ENCODE measurements at places on chromosomes 12 and 14. TPM values are rescaled to one million over a fixed set of nuclear protein-coding genes. Genes with fewer than 3 reads are reported as not detected.

DNA sequence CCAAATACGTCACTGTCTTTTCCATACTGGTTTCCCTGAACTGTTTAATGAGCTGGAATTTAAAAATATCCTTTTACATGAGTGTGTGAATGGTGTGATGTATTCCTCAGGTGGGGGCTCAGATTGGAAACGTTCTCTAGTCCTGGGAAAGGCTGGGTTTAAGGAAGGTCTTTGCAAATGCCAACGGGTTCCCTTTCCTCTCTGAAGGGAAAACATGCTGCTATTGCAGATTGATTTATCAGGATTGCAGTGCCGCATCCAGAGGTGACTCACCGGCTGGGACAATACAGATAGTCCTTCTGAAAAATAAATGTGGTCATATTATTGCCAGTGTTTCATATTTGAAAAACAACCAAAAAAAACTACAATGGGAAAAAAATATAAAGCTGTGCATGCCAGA lies 193.1 kb upstream of the FLRT2 start:
- no peaks in the 10 kb centered on the region for H3K27me3 ChIP-seq
- H3K27ac ChIP-seq, result no peak overlapping the region
- no peaks in the 10 kb centered on the region for H3K4me1 ChIP-seq
- no peak overlapping the region for H3K4me3 ChIP-seq
- H3K36me3 ChIP-seq, result no peaks in the 10 kb centered on the region

DNA sequence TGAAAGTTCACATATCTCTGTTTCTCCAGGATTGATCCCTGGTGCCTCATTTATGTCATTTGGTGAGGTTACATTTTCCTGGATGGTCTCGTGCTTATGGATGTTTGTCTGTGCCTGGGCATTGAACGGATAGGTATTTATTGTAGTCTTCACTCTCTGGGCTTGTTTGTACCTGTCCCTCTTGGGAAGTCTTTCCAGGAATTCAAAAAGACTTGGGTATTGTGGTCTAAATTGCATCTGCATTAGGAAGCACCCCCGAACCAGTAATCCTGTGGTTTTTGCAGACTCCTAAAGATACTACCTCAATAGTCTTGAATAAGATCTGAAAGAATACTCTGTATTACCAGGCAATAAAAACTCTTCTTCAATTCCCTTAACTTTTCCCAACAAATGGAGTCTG lies 720.8 kb downstream of the SLC6A15 start:
- no peak overlapping the region for H3K4me3 ChIP-seq
- no peaks in the 10 kb centered on the region for H3K4me1 ChIP-seq
- no peaks in the 10 kb centered on the region for H3K36me3 ChIP-seq
- DNase-seq, result no peak
- no peak overlapping the region for H3K27ac ChIP-seq

DNA sequence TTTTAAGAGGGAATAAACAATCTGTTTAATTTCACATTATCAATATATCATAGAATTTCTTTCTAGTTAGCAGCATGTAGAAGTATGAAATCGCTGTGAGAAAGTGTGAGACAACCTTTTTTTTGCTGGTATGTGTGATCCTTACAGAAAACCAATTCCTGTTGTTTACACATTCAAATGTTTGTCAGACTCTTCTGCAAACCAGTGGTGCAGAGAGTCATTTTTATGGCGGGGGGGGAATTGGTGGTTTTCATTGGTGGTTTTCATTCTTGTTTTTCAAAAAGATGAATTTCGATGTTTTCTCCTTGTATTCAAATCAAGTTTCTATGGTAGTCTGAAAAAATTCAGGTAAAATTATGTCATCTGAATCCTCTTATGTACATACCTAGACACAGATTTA lies 57.8 kb downstream of the SLC25A21 start:
- H3K36me3 ChIP-seq, result no peaks in the 10 kb centered on the region
- no peaks in the 10 kb centered on the region for H3K4me1 ChIP-seq
- no peak for DNase-seq
- no peaks in the 10 kb centered on the region for H3K27me3 ChIP-seq
- no peak overlapping the region for H3K4me3 ChIP-seq

DNA sequence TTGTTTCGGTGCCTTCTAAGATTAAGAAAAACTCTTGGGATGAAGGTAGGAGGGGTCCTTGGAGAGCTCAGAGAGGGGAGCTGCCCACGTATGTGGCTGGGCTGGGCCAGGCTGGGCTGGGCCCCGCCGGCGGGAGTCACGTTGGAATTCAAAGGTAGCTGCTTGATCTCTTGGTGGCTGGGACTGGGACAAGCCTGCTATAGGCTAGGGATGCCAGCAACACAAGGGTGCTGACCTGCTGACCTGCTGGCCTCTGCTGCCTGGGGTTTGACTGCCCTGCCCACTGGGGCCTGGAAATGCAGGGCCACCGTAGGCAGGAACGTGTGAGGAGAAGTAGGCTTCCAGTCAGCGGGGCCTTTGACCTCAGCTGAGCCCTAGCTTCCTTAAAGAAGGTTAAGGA lies 52.8 kb upstream of the GTF2A1 start:
- DNase-seq, result no peak
- H3K4me1 ChIP-seq, result no peaks in the 10 kb centered on the region
- H3K36me3 ChIP-seq, result no peaks in the 10 kb centered on the region
- no peak overlapping the region for H3K27ac ChIP-seq
- no peak overlapping the region for H3K4me3 ChIP-seq

DNA sequence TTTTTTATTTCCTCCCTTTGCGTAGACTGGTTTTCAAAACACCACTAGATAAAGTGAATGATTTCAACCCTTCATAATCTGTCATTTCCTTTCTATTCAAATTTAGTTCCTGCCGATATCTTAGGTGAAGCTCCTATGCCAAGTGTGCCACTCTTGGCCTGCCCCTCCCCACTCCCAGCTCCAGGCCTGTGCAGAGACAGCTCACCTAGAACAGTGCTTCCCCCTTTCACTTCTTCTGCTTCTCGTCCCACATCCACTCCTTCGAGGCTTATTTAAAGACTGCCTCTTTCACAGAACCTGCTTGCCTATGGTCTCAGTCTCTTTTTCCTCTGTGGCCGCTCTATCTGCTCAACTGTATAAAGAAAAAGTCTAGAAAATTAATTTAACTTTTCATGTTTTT lies 473.8 kb downstream of the RAD51B start:
- no peak overlapping the region for H3K27ac ChIP-seq
- H3K27me3 ChIP-seq, result no peaks in the 10 kb centered on the region
- no peaks in the 10 kb centered on the region for H3K36me3 ChIP-seq
- H3K4me3 ChIP-seq, result no peak overlapping the region
- H3K4me1 ChIP-seq, result peaks cover 37% of the 10 kb centered on the region

DNA sequence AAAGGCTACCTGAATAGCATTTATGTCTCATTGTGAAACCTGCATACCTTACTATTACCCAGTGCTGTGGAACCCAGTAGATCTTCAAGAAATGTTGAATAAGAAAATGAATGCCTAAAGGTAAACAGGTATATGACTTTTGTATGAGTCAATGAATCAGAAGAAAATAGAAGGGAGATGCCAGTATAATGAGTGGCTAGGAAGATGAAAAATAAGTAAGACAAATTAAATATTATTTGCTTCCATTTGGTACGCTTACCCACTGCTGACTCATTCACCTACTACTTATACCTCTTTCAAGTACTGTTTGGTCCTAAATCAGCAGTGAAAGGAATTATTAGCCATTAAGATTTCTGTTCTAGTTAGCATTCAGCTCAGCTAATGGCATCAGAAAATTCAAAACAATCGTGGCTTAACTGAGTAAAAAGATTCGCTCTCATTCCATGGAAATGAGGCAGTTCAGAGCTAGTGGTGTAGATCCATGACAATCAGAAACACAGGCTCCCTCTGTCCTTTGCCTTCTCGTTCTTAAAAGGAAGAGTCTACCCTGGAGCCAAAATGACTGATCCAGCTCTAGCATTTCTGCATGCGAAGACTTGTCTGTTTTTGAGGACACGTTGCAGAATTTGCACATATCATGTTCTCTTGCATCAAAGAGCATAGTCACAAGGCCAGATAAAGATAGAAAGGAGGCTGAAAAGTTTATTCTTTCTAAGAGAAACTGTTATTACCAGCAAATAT lies 705.8 kb upstream of the USP15 start:
- no peaks in the 10 kb centered on the region for H3K36me3 ChIP-seq
- DNase-seq, result no peak
- no peak overlapping the region for H3K27ac ChIP-seq
- no peak overlapping the region for H3K4me3 ChIP-seq

GRCh38 chr14:20757965-20758364 lies 10.2 kb upstream of the EDDM3B start:
- no peak overlapping the region for H3K4me3 ChIP-seq
- H3K27me3 ChIP-seq, result no peaks in the 10 kb centered on the region
- no peaks in the 10 kb centered on the region for H3K36me3 ChIP-seq
- no peaks in the 10 kb centered on the region for H3K4me1 ChIP-seq

DNA sequence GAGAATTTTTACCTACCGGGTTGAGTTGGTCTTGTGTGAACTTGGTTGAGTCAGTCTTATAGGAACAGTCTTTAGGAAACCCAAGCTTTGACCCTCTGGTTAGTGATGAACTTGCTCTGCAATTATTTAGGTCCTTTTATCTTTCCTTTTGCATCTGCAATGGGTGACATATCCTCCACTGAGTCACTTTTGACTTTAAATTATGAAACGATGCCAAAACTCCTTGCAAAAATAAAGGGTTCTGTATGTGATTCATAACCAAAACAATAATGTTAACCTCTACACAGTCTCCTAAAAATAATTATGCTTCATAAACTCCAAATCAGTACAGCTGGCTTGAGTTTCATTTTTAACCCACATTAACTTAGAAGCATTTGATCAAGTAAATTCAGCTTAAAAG lies 979.4 kb downstream of the GALC start:
- no peak overlapping the region for H3K4me3 ChIP-seq
- H3K27me3 ChIP-seq, result no peaks in the 10 kb centered on the region
- no peaks in the 10 kb centered on the region for H3K4me1 ChIP-seq
- no peak for DNase-seq
- no peak overlapping the region for H3K27ac ChIP-seq

DNA sequence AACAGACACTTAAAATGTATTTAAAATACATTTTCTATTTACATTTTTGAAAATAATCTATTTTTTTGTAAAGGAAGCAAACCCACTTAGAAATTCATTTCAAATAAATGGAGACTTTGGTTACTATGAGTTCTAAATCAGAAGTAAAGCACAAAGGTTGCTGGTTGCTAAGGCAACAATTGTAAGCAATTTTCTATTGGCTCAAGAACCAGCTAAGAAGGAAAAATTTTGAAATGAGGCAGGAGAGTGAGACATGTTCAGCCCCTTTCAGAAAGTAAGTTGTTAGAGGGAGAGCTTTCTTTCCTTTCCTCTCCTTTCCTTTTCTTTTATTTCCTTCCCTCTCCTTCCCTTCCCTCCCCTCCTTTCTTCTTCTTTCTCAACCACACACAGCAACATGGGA lies 80.7 kb downstream of the PRMT8 start:
- no peaks in the 10 kb centered on the region for H3K27me3 ChIP-seq
- H3K4me1 ChIP-seq, result no peaks in the 10 kb centered on the region
- H3K4me3 ChIP-seq, result no peak overlapping the region
- no peak overlapping the region for H3K27ac ChIP-seq
- DNase-seq, result no peak

- no peaks in the 10 kb centered on the region for H3K36me3 ChIP-seq
- DNase-seq, result no peak
- no peak overlapping the region for H3K4me3 ChIP-seq
- no peaks in the 10 kb centered on the region for H3K27me3 ChIP-seq
- peaks cover 23% of the 10 kb centered on the region for H3K4me1 ChIP-seq
Measured at GRCh38 chr14:58571256-58571655, 66.5 kb upstream of the DACT1 start.

DNA sequence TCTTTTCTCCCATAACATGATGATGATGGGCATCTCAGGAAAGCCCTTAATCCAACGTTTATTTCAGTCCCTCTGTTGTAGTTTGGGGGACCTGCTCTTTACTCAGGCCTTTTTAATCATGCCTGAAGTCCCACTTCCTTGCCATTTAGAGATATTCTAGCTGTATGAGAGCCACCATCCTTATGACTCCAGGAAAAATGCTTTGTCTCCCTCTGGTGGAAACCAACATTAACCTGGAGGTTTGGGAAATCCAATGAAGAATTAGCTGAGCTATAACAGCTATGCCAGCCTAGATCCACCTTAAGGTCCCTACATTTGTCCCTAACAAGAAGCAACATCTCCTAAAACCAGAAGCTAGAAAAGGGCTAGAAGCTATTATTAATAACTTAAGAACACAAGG lies 1399.1 kb downstream of the LRFN5 start:
- H3K27ac ChIP-seq, result no peak overlapping the region
- H3K4me1 ChIP-seq, result no peaks in the 10 kb centered on the region
- no peaks in the 10 kb centered on the region for H3K27me3 ChIP-seq
- no peak overlapping the region for H3K4me3 ChIP-seq
- no peaks in the 10 kb centered on the region for H3K36me3 ChIP-seq

- no peak overlapping the region for H3K27ac ChIP-seq
- no peaks in the 10 kb centered on the region for H3K27me3 ChIP-seq
- no peak overlapping the region for H3K4me3 ChIP-seq
- H3K4me1 ChIP-seq, result peaks cover 14% of the 10 kb centered on the region
Measured at GRCh38 chr14:64671591-64671990, 32.6 kb upstream of the PLEKHG3 start.

DNA sequence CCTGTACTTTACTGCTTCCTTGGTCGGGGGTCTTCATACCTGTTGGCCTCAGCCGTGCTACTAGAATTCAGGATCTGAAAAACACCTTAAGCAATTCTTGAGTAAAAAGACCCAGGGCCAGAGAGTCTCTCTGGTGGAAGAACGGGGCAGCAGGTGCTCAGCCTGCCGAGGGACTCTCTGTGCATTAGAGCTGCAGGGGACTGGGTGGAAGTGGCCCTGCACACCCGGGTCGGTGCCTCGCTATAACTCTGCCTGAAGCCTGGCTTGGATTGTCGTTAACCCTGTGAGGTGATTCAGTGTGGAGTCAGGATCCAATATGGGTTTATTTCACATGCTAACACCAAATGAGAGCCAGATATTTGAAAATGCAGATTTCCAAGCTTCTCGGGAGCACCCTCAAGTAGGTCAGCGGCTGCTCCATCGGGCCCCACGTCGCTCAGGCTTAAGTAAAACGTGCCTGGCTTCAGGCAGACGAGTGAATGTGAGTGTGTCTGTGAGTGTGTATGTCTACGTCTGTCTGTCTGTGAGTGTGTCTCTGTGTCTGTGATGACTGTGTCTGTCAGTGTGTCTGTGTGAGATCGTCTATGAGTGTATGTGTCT lies 35.1 kb upstream of the C14orf180 start:
- H3K4me1 ChIP-seq, result no peaks in the 10 kb centered on the region
- no peak overlapping the region for H3K27ac ChIP-seq
- H3K27me3 ChIP-seq, result no peaks in the 10 kb centered on the region

DNA sequence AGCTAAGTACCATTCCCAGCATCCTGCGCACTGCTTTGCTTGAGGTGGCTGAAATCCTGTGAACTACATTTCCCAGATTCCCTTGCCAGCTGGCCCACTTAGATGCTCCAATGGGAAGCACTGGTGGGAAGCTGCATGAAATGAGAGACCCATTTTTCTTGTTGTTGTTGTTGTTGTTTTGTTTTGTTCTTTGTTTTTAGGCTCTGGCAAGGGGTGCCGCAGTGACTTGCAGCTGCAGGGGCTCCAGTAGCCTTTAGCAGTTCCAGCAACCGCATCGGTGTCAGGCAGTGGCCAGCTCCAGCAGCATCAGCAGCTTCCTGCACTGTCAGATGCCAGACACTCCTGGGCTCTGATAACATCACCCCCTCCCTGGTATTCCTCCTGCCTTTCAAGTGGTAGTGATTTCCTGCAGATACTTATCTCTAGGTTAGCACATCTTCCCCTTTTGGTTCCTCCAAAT lies 8.8 kb upstream of the EGLN3 start:
- no peak for DNase-seq
- no peak overlapping the region for H3K4me3 ChIP-seq
- no peaks in the 10 kb centered on the region for H3K4me1 ChIP-seq
- no peaks in the 10 kb centered on the region for H3K36me3 ChIP-seq
- H3K27me3 ChIP-seq, result no peaks in the 10 kb centered on the region

- H3K27ac ChIP-seq, result no peak overlapping the region
- no peak overlapping the region for H3K4me3 ChIP-seq
- H3K27me3 ChIP-seq, result no peaks in the 10 kb centered on the region
- H3K36me3 ChIP-seq, result no peaks in the 10 kb centered on the region
Measured at GRCh38 chr12:26136688-26137087, 11.9 kb upstream of the BHLHE41 start.

Gene SLC17A8
- not detected for total RNA-seq

Gene CCDC197
- total RNA-seq, result not detected
